Stimulated activated memory B cell treated with anti-CD40 and anti-IgM and Interleukin-4, amounts not matched to agents 10 μg/mL and 1 μg/mL and 100 μg/mL, for 72 hours (primary cell): ENCODE measurements at places on chromosomes 12 and 14.

GRCh38 chr12:49703647-49704137 lies 3.5 kb downstream of the FMNL3 start:
- ATAC-seq = no peak

GRCh38 chr14:93744176-93744575 lies 44.1 kb downstream of the PRIMA1 start:
- ATAC-seq = no peak

DNA sequence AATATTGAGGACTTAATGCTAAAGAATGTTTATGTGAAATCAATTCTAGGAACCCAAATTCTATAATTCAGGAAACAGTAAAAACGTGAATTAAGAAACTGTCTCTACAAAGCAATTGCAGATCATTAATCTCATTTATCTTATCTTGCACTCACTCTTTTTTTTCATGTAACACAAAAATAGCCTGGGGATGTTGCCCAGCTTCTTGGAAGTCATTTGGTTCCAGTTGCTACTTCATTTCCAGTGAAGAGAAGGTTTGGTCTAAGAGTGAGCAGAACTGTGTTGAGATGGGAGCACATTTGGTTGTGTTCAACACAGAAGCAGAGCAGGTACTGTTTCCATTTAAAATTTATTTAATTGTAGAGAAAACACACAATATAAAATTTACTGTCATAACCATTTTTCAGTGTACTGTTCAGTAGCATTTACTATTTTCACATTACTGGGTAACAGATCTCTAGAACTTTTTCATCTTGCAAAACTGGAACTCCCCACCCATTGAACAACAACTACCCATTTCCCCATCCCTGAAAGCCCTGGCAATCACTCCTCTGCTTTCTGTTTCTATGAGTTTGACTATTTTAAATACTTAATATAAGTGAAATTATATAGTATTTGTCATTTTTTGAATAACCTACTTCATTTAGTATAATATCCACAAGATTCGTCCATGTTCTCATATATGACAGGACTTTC lies 9.7 kb downstream of the CLEC6A start:
- no peak for ATAC-seq

- peak; percentile 67 for ATAC-seq
Observed at GRCh38 chr12:94710933-94711332, 60.6 kb upstream of the TMCC3 start.

- ATAC-seq = peak; percentile 45
Observed at GRCh38 chr14:100278702-100279101, 27.5 kb downstream of the SLC25A29 start.

- ATAC-seq = no peak
Observed at GRCh38 chr14:27730204-27730603, 1036.4 kb upstream of the FOXG1 start.

- ATAC-seq = no peak
Observed at GRCh38 chr14:24176599-24176998, 4.7 kb downstream of the REC8 start.

- no peak for ATAC-seq
Observed at GRCh38 chr12:66045506-66045905, 85.0 kb downstream of the LLPH start.

- ATAC-seq = no peak
Observed at GRCh38 chr12:14258575-14258940, 106.9 kb upstream of the ATF7IP start.

DNA sequence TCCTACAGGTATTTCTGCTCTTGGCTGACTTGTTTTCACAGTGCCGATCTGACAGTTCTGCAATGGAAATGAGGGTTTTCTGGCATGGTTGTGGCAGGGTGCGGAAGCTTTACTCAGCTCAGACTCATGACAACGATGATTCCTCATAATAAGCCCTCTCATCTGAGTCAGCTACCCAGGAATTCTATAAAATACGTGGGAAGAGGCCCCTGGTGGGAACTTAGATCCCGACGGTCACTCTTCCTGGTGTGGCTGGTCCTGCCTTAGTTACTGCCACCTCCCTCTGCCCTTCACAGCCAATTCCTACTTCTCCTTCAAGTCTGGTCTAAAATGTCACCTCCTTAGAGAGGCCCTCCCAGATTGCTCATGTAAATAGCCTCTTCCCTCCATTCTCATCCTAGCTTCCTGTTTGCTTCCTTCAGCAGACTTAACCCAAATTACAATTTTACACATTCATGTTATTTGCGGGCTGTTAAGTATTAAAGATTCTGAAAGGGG lies 104.2 kb upstream of the MAP1LC3B2 start:
- no peak for ATAC-seq

GRCh38 chr14:71319666-71320065 lies 412.4 kb downstream of the PCNX1 start:
- peak; percentile 1 for ATAC-seq

- no peak for ATAC-seq
Observed at GRCh38 chr14:96806836-96807235, 9.7 kb downstream of the VRK1 start.

DNA sequence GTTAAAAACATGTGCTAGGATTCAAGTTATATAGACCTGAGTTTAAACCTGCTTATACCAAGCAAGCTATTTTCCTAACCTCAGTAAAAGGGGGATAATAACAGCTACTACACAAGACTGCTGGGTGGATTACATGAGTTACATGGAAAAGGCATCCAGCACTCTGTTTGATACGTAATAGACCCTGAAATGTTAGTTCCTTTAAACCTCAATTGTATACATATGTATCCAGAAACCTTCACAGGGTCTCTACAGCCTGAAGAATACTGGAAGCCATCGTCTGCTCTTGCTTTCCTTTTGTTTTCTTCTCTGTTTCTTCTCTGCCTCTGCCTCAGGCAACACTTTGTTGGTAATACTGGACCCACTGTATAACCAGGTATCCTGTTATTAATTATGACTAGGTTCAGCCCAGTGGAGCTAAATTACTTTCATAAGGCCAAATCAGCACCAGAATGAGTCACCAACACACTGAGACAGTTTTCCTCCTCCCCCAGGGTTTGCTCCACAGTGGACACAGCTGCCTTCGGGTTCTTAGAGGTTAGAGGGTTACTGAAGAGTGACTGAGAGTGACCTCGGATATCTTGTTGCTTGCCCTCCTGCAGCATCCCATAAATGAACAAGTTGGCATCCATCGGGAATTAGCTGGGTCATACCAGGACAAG lies 127.1 kb downstream of the CAPZA3 start:
- no peak for ATAC-seq

DNA sequence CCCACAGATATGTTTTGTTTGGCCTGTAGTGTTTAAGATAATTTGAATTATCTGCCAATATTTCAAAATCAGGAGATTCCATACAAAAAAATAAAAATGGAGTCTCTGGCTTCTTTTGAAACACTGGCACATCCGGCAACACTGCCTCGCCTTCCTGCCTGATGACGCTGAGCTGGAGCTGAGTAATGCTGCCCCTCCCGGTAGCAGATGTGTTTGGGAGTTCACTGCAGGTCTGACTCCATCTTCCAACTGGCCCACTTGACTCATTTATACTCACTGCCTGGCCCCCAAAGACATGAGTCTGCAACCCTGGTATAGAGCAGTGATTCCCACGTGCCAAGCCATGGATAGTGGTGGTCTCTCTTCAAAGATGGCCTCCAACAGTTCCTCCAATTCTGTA lies 7.4 kb downstream of the CIT start:
- no peak for ATAC-seq

- no peak for ATAC-seq
Observed at GRCh38 chr14:64580467-64580866, 30.7 kb downstream of the PPP1R36 start.

DNA sequence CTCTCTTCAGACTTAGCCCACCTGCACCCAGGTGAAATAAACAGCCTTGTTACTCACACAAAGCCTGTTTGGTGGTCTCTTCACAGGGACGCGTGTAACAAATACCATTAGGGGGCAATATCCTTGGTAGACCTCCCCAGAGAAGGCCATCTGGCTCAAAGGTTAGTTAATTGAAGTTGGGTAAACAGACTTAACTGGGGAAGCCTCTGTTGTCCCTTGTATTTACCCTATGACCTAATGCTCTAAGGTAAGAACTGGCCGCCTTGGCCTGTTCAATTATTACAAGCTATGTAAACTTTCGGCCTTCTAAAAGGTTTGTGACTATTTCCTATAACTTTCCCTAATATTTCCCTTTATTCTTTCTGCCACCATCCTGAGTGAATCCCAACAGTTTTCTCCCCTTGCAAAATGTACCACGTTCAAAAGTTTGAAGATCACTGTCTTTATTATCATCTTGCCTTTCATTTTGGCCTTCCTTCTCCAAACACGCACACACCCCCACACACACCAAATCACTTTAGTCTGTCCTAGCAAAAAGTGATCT lies 15.3 kb upstream of the LYZ start:
- ATAC-seq = no peak
